CD4-positive, alpha-beta T cell treated with Interleukin-2 at 100 ng/mL for 4 hours (primary cell): ENCODE measurements at places on chromosomes 11 and 22.

- peak; percentile 63 for DNase-seq
These were observed at the start of gene FADS1 for GRCh38 chr11:61816736-61817455. Gene FADS1 (minus strand): TSS chr11:61817003. CDS start chr11:61816929, 74 bp downstream.

GRCh38 chr11:122772945-122773344 lies 65.4 kb upstream of the CRTAM start:
- DNase-seq: no peak

- no peak for DNase-seq
These were observed 25.2 kb upstream of the PLET1 start for GRCh38 chr11:112285841-112286311.

- DNase-seq: no peak
These were observed 28.3 kb upstream of the UPB1 start for GRCh38 chr22:24466716-24467328.

DNA sequence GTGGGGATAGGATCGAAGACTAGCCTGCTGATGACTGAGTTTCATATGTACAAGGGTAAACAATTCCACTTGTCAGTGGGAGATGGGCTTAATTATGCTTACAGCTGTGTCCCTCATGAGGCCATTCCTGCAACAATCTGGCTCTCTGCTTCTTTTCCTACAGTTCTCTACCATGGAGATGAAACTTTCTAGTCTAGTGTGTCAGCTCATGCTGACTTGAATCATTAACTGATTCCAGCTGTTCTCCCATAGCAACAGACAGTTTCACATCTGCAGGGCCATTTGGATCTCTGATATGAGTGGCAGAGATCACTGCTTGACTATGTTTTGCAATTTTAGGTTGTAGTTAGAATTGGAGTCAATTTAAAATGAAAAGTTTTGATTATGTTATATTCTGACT lies 1251.7 kb upstream of the RAG2 start:
- DNase-seq: no peak

- DNase-seq: no peak
These were observed 379.8 kb downstream of the SOX6 start for GRCh38 chr11:15976433-15977045.

GRCh38 chr22:37244114-37244921 lies at the start of gene RAC2:
Gene RAC2 (minus strand): TSS chr22:37244269. CDS start chr22:37244148, 121 bp downstream.
- DNase-seq: peak; percentile 91

- no peak for DNase-seq
These were observed 38.1 kb upstream of the CSNK2A3 start for GRCh38 chr11:11391169-11391568.

- DNase-seq: peak; percentile 56
These were observed at the start of gene PRAME for GRCh38 chr22:22558972-22559603. Gene PRAME (minus strand): TSS chr22:22559265. CDS start chr22:22556832, 2,433 bp downstream.
